ENCODE measurements at places on chromosomes 6 and 20. TPM values are rescaled to one million over a fixed set of nuclear protein-coding genes. Genes with fewer than 3 reads are reported as not detected.

GRCh38 chr6:63644668-63645326 is 9.2 kb downstream of the PHF3 start:
- no peak for DNase-seq

- peak; percentile 70 for DNase-seq
Measured at GRCh38 chr20:46894579-46894958, at the start of gene EYA2. Gene EYA2 (plus strand): TSS chr20:46894843. CDS start chr20:46990011, 95,168 bp downstream.

- DNase-seq, result no peak
Measured at GRCh38 chr6:161658211-161658610, 384.4 kb upstream of the AGPAT4 start.

DNA sequence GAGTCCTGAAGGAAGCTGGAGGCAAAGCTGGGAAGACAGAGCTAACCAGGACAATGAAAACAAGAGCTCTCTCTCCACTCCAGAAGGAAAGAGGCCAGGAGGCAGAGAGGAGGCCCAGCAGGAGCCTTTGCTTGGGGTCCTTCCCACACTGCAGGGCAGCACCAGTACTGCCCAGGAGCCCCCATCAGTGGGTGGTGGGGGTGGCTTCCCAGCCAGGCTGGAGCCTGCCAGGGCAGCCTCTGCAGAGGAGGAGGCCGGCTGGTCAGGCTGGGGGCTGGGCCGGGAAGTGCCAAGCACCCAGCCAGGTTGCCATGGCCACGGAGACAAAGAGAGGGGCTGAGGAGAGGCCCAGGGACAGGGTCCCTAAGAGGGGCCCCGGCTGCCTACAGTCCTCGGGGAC is 33.4 kb downstream of the PREX1 start:
- DNase-seq, result peak; percentile 85

DNA sequence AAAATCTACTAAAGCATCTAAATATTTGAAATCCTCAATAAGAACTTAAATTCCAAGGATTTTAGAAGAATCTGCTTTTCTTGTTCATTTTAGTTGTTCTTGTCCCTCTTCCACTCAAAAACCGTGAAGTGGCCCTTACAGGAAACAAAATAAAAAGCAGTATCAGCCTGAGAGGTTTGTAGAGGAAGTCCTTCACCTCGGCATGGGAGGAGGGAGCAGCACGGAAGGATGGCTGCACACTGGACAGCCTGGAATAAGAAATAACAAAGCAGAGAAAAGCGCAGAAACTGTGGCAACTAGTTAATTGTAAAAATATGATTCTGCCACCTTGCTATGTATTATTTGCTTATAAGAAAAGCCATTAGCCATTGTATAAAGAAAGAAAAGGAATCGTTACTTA is 46.1 kb downstream of the RALGAPA2 start:
- no peak for DNase-seq

DNA sequence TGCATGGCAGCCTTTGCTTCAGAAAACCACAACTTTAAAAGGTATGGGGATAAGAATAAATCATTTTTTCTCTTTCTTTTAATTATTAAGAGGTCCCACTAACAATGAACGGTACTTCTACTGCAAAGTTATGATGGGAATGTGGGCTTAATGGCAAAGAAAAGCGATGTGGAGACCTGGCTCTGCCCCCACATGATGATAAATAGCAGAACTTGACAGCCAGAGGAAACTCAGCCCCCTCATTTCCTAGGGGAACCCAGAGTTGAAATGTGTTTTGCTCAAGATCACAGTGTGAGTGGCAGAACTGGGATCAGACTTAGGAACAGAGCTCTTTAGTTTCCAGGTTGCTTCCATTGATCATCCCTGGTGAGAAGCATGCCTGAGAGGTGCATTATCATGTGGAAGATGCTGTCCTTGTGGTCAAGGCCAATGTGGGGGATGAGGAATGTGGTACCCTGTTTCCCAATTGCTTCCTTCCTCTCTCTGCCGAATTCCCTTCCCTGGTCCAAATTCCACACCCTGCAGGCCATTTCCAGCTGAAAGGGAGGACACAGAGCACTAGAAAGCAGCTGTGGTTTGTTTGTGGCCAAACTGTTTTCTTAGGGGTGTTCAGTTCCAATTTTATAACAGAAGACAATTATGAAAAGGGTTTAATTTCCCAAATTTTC is 66.0 kb downstream of the BACH2 start:
- DNase-seq, result no peak

DNA sequence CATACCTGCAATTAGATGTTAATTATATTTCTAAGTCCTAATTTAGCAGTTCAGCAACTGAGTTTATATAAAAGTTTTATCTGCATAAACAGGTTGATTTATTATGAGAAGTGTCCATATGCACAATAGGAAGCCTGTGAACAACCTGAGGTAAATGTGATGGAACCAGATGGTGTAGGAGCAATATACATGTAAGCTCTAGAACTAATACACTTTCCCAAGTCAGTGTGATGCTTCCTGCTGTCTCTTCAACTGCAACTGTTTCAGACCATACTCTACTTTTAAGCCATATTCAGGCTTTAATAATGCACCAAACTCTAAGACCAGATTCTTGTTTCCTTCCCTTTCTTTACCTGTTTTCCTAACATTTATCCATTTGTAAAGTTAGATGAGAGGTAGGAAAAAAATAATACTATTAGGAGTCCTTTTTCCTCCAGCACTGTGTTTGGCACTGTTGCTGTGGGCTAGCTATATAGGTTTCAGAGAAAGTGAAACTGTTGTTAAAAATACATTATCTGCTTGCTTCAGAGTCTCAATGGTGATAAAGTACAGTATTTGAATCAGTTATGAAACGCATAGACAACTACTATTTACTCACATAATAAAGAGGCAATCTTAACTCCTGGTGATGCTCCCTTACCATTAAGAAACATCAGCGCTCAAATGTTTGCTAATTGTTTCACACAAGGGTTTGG is 1009.3 kb downstream of the GRIK2 start:
- DNase-seq, result no peak

GRCh38 chr6:30935018-30935417 is 3.0 kb upstream of the SFTA2 start:
- DNase-seq, result no peak

GRCh38 chr6:93751969-93752368 is 332.6 kb upstream of the EPHA7 start:
- DNase-seq, result peak; percentile 27

GRCh38 chr20:21100578-21101452 is 5.3 kb downstream of the LINC00237 start:
- peak; percentile 91 for DNase-seq

DNA sequence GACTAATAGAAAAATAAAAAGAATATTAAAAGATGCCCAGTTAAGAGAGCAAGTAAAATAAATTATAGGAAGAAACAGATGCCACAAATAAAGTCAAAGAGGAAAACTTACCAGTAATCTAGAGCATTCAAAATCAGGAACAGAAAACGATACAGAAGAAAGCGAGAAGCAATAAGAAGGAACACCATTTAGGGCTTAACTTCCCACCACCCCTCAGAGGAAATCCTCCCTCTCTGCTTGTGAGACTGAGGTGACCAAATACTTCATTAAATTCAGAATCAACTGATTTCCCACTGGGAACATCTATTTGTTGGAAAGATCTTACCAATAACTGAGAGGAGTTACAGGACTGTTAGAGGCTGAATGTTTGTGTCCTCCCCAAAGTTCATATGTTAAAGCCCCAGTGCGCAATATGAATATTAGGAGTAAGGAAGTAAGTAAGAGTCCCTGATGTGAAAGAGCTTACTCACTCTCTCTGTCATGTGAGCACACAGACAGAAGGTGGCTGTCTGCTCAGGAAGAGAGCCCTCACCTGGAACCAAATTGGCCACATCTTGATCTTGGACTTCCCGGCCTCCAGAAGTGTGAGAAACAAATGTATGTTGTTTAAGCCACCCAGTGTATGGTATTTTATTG is 19.5 kb downstream of the KATNA1 start:
- DNase-seq, result no peak

DNA sequence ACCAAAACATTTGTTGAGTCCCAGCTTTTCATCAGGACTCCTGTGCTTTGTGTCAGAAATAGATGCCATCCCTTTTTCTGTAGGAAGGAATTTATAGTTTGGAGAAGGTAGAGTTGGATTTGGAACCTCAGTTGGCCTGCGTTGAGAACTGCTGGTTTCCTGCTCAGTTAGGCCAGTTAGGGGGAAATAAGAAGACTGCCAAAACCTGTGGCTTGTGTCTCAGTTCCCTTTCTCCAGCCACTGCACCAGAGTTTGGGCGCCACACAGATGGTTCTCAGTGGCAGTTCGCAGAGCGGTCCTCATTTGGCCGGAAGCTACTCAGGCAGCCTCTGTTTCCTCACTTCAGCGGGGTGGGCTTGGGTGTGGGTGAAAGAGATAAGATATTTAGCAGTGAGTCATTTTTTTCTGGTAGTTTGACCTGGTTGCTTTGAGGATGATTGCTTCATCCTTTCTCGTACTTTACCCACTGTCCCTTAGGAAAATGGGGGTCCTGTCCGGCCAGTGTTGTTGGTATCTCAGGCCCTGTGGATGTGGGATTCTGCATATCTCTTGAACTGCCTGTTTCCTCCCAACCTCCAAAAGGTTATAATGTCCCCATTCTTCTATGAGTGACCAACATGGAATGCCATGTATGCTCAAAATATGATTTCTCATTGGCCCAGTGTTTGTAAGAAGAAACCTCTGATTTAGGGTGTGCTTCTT is 53.7 kb downstream of the JARID2 start:
- no peak for DNase-seq

GRCh38 chr6:147279427-147279826 is 75.2 kb downstream of the STXBP5 start:
- no peak for DNase-seq

- DNase-seq, result no peak
Measured at GRCh38 chr6:144578385-144579350, 293.5 kb downstream of the UTRN start.

GRCh38 chr6:71457929-71458328 is 169.3 kb downstream of the OGFRL1 start:
- DNase-seq, result no peak

DNA sequence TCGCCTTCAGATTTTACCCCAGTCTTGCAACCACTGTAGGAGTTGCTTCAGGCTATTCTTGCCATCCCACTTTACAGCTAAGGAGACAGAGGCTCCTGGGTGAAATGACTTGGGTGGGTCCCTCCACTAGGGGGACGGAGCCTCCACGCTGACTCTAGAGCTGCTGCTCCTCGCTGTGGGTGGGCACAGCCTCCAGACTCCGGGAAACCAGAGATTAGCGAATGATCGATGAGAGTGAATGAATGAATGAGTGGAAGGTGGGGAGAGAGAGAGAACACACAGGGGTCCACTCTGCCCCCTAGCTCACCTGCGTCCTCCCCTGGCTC is 10.4 kb downstream of the ZBP1 start:
- DNase-seq, result peak; percentile 30

- no peak for DNase-seq
Measured at GRCh38 chr6:17768881-17769280, 62.2 kb upstream of the NUP153 start.

DNA sequence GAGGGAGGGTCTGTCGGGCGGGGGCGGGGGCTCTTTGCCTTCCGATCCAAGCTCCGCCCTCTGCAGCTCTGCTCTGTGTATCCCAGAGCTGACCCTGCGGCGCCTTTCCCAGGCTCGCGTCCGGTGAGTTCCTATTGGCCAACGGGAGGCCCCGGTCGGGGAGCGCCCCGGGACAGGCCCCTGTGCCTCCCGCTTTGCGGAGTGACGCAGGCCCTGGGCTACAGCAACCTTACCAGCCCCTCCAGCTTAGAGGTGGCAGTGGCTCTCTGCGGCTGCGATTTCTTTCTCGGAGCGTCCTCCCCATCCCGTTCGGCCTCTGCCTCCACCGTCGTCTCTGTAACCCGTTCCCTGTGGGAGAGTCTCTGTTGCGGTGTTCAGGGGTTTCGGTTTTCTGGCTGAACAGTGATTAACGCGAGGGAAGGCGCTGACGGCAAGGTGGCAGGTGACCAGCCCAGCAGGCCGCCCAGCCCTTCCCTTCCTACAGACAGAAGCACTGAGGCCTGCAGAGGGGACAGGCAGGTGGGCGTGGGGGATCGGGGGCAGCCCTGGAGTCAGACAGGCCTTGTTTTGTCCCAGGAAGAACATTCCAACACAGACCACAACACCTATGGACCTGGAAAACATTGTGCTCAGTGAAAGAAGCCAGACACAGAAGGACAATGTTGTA is 18.1 kb upstream of the CEBPB start:
- peak; percentile 90 for DNase-seq

DNA sequence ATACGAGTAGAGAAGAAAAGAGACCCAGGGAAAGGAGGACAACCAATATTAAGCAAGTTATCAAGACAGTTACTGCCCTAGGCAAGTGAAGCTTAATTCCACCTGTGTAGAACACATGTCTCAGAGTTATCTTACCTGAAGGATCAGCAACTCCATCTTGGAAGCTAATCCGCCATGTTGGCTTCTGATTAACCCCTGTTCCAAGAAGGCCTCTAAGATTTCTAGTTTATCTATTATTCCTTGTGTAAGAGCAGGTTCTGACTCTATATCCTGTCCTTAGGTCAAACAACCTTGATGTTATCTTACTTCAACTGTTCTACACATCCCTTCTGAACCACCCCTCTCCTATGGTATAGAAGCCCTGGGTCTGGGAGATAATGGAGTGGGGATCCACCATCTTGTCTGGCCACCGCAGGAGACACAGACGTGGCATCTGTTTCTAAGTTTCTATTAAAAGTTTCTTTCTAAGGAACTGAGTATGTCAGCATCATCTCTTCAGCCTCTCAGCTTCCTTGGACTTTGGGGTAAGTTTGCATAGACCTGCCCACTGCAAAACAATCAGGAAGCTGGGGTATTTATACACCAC is 27.7 kb upstream of the PTPN1 start:
- DNase-seq, result no peak

- DNase-seq, result peak; percentile 60
Measured at GRCh38 chr6:29834564-29835436, 7.2 kb downstream of the HLA-G start.

DNA sequence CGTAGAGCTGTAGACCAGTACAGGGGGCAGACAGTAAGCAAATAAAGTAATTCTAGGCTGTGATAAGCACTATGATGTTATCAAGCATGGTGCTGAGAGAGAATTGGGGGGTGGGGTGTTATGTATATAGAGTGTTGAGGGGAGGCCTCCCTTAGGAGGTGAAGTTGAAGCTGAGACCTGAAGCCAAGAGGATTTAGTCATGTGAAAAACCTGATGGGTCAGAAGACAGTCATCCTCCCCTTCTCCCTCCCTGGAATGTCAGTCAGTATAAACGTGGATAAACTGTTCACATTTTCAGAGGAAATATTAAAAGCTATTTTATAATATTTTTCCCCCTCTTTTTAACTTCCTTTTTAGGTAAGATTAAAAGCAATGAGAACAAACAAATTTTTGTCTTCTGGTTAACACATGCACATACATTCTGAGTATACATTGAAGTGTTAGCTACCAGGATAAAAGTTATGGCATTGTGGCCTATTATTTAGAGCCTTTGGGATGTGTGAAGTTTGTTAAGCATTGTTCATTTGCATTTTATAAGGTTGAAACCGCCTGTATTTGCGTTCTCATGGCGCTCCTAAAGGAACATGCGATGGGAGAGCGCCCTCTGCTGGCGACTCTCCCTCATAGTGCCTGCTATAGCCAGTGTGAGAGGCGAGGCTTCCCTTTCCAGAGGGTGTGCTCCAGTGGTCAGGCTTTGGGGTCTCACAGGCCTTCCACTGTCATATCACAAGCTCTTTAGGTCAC is 35.4 kb upstream of the MAPK13 start:
- DNase-seq, result peak; percentile 88

Gene DSE
- total RNA-seq, result 30.0 TPM

Gene SPTLC3
- total RNA-seq, result 4.2 TPM

Gene CALHM6
- total RNA-seq, result not detected

Gene OR2H1
- not detected for total RNA-seq

Gene AKAP12
- total RNA-seq, result 60.8 TPM

Gene MROH8
- total RNA-seq, result 2.2 TPM
